T-helper 17 cell (primary cell): ENCODE measurements at places on chromosomes 2 and 18. TPM values are rescaled to one million over a fixed set of nuclear protein-coding genes. Genes with fewer than 3 reads are reported as not detected.

DNA sequence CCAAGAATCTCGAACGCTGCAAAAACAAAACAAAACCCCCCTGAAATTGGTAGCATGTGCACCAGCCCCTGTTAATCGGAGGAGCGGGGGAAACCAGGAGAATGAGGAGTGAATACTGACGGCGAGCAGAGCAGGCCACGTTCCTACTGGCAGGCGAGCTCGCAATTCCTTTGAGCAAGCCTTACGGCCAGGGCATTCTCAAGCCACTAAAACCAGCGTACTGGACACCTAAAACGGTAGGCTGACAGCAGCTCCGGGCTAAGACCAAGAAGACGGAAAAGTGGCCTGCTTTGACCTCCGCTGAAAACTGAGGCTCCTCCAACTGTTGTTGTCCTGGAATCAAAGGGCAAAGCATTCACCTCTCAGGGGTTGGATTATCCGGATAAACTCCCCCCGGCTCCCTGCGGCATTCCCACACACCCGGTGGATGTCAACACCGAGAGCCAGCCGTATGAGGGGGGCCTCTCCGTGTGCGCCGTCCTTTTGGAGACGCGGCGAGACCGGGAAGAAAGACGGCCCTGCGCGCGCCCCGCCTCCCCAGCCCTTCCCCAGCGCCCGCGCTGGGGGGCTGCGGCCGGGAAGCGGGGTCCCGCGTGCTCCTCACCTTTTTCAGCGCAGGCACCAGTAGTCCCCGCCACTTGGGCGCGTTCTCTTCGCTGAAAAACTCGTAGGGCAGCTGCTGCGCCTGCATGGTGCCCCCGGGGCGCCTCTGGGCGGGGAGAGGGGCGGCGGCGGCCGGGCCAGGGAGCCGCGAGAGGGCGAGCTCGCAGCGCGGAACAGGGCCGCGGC, 925 bp downstream of the SOS1 start:
- H3K4me3 ChIP-seq = peak overlapping the region; percentile 95
- peak overlapping the region; percentile 95 for H3K27ac ChIP-seq
- peak; percentile 51 for DNase-seq
- H3K27me3 ChIP-seq = no peaks in the 10 kb centered on the region
- peaks cover 53% of the 10 kb centered on the region for H3K4me1 ChIP-seq
- H3K36me3 ChIP-seq = peaks cover 7% of the 10 kb centered on the region

DNA sequence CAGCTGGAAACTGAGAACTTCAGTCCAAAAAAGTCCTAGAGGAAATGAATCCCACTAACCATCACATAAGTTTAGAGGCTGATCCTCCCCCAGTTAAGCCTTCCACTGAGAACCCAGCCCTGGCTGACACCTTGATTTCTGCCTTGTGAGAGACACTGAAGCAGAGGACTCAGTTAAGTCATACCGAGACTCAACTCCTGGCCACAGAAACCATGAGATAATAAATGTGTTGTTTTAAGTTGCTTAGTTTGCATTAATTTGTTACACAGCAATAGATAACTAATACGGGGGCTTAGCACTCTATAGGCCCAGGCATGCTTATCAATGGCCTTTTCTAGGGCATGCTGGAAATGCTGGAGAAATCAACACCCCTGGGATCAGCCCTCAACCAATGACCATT, 3.4 kb upstream of the ADD2 start:
- DNase-seq = no peak
- no peak overlapping the region for H3K27ac ChIP-seq
- H3K27me3 ChIP-seq = peaks cover 78% of the 10 kb centered on the region
- peaks cover 4% of the 10 kb centered on the region for H3K36me3 ChIP-seq
- H3K4me1 ChIP-seq = peaks cover 12% of the 10 kb centered on the region
- no peak overlapping the region for H3K4me3 ChIP-seq

- no peak overlapping the region for H3K27ac ChIP-seq
- no peaks in the 10 kb centered on the region for H3K27me3 ChIP-seq
- no peak for DNase-seq
- peaks cover 4% of the 10 kb centered on the region for H3K4me1 ChIP-seq
- H3K4me3 ChIP-seq = no peak overlapping the region
Measured at GRCh38 chr18:54877076-54877475, 48.8 kb downstream of the RAB27B start.

DNA sequence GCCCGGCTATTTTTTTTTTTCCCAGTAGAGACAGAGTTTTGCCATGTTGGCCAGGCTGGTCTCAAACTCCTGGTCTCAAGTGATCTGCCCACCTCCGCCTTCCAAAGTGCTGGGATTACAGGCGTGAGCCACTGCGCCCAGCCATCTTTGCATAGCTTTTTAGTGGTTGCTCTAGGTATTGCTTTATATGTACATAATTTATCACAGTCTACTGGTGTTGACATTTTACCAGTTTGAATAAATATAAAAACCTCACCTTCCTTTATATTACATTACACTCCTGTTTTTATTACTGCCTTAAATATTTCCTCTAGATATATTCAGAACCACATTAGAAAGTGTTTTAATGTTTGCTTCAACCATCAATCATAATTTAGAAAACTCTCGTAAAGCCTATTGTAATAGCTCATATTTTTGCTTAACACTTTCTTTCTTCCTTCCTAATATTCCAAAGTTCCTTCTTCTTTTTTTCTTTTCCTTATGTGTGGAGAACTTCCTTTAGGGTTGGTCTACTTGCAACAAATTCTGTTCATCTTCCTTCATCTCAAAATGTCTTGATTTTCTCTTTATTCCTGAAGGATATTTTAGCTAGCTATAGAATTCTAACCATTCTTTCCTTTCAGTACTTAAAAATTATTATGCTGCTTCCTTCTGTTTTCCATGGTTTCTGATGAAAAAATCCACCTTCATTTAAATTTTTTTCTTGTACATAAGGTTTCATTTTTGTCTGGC, 82.2 kb upstream of the DAPL1 start:
- no peak for DNase-seq
- H3K27me3 ChIP-seq = peaks cover 8% of the 10 kb centered on the region
- no peak overlapping the region for H3K4me3 ChIP-seq
- no peak overlapping the region for H3K27ac ChIP-seq

The GFPT1 gene
- total RNA-seq = 15.1 TPM

DNA sequence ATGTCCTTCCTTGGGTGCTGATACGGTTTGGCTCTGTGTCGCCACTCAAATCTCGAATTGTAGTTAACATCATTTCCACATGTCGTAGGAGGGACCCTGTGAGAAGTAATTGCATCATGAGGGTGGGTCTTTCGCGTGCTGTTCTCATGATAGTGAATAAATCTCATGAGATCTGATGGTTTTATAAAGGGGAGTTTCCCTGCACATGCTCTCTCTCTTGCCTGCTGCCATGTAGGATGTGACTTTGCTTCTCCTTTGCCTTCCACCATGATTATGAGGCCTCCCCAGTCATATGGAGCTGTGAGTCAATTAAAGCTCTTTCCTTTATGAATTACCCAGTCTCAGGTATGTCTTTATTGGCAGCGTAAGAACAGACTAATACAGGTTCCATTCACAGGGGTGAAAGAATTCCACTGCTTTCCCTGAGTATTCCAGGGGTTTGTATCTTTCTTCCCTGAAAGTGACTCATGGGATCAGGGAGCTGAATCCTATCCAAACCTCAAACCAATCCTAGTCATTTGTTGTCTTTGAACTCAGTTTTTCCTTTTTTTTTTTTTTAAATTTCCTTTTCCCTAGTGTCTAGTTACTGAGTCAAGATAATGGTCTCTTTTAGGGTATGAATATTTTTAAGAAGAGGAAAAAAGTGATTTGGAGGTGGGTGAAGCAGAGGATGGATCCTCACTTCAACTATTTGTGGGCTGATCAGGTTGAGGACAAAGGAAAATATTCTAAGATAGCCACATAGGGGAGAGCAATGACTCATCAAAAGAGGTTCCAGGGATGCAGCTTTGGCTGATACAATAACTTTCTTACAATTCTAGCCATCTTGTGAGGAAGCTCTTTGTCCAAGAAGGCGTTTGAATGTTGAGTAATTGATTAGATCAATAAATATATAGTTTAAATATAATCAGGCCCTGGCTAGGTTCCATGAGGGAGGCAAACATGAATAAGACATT, 19.5 kb upstream of the KCNE4 start:
- H3K4me3 ChIP-seq = no peak overlapping the region
- DNase-seq = no peak
- no peak overlapping the region for H3K27ac ChIP-seq
- no peaks in the 10 kb centered on the region for H3K36me3 ChIP-seq
- no peaks in the 10 kb centered on the region for H3K4me1 ChIP-seq
- H3K27me3 ChIP-seq = no peaks in the 10 kb centered on the region

- no peaks in the 10 kb centered on the region for H3K36me3 ChIP-seq
- DNase-seq = peak; percentile 19
- H3K27me3 ChIP-seq = peaks cover 60% of the 10 kb centered on the region
- H3K4me3 ChIP-seq = peak within 1 kb of the TSS; percentile 87
Measured at GRCh38 chr2:179264368-179265081, at the start of gene SESTD1. TSS of gene SESTD1 (minus strand) at chr2:179264832. CDS start at chr2:179191841, 72,991 bp downstream.

DNA sequence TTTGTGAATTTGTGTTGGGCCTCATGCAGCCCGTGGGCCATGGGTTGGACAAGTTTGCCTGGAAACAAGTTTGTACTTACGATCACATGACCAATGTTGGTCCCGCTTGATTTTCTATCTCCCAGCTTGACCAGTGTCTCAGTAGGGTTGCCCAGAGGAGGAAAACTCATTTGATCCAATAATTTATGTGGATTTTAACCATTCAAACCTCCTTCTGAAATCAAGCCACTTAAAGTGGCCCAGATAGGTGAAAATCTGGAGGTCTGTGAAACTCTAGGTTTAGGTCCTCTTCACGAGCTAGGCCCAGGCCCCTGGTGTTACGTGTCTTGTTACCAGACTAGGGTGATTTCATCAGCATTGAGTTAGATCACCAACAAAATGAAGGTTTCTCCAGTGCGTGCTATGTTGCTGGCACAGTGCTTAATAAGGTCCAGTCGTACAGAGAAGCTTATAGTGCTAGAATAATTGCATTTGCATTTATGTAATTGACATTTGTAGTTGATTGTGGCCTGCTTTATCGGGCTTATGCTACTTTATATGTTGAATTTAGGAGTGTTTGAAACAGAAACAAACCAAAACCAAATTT, 4.4 kb downstream of the ACTR2 start:
- peaks cover 34% of the 10 kb centered on the region for H3K4me1 ChIP-seq
- H3K27me3 ChIP-seq = no peaks in the 10 kb centered on the region

GRCh38 chr2:207434306-207434705, 95.5 kb upstream of the CREB1 start:
- no peaks in the 10 kb centered on the region for H3K36me3 ChIP-seq
- DNase-seq = no peak
- no peaks in the 10 kb centered on the region for H3K4me1 ChIP-seq
- no peak overlapping the region for H3K4me3 ChIP-seq

GRCh38 chr2:100359576-100359975, 37.3 kb upstream of the LONRF2 start:
- H3K27me3 ChIP-seq = peaks cover 31% of the 10 kb centered on the region
- H3K4me1 ChIP-seq = no peaks in the 10 kb centered on the region
- H3K36me3 ChIP-seq = no peaks in the 10 kb centered on the region
- H3K27ac ChIP-seq = no peak overlapping the region
- DNase-seq = no peak
- no peak overlapping the region for H3K4me3 ChIP-seq

DNA sequence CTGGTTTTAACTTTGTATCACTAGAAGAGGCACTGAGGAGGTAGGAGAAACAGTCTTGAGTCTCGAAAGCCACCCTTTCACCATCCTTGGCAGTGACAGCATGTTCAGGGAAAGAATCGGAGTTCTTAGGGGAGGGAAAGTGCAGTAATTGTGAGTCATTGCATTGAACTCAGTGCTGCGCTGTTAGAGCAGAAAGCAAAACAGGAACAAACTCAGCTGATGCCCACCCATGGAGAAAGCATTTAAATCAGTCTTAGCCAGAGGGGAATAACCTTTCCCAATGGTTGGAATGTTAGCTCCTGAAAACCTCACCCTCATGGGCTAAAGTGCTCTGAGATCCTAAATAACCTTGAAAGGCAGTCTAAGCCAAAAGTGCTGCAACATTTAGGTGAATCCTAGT, 845.6 kb upstream of the CNTNAP5 start:
- no peak for DNase-seq
- H3K4me1 ChIP-seq = no peaks in the 10 kb centered on the region
- no peaks in the 10 kb centered on the region for H3K36me3 ChIP-seq

DNA sequence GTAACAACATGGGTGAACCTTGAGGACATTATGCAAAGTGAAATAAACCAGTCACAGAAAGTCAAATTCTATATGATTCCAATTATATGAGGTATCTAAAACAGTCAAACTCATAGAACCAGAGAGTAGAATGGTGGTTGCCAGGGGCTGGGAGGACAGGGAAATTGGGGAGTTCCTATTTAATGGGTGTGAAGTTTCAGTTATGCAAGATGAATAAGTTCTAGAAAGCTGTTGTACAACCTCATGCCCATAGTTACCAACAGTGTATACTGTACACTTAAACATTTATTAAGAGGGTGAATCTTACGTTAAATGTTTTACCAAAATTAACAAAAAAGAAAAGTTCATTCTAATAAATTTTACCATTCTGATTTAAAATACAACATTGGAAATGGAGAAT, 92.7 kb upstream of the WDSUB1 start:
- H3K4me3 ChIP-seq = no peak overlapping the region
- no peaks in the 10 kb centered on the region for H3K27me3 ChIP-seq
- no peak overlapping the region for H3K27ac ChIP-seq
- no peak for DNase-seq
- no peaks in the 10 kb centered on the region for H3K4me1 ChIP-seq
- peaks cover 8% of the 10 kb centered on the region for H3K36me3 ChIP-seq

The FAM237A gene
- not detected for total RNA-seq

The ALPG gene
- not detected for total RNA-seq

The ACTG2 gene
- not detected for total RNA-seq

The CCDC148 gene
- not detected for total RNA-seq

DNA sequence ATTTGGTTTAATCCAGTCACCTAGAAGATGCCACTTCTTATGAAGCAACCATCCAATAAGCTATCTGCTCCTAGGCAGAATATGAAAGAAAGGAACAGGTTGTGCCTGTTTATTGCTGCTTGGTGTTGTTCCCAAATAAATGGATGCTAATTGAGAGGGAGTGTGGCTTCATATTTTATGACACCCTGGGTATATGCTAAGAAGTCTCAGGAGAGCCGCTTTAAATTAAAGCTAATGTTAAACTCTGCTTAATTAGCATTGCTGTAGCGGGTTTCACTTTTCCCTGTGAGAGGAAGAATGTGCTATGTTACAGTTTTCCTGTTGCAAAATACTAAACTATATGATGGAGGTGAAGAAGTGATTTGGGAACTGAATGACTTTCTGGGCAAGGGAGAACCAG, 48.7 kb upstream of the TANK start:
- DNase-seq = no peak
- H3K4me1 ChIP-seq = peaks cover 4% of the 10 kb centered on the region
- H3K27me3 ChIP-seq = peaks cover 19% of the 10 kb centered on the region
- no peak overlapping the region for H3K4me3 ChIP-seq

GRCh38 chr2:145041706-145042105, 521.8 kb upstream of the ZEB2 start:
- DNase-seq = no peak
- no peak overlapping the region for H3K27ac ChIP-seq
- no peak overlapping the region for H3K4me3 ChIP-seq
- H3K36me3 ChIP-seq = no peaks in the 10 kb centered on the region

DNA sequence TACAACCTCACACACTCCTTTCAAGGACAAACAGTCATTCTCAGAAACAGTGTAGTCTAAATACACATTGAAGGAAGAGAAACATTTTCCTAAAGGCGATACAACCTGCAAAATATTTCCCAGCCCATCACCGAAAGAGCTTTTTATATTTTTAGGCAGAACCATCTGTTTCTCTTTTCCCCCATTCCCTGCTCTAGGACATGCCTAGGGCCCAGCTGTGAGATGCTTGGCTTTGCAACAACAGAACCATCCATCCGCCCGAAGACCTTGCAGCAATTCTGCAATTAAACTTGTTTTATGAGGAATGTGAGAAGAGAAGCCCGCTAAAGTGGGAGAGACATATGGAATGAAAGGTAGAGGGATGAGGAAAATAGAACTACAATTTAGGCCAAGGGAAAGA, 105.6 kb upstream of the RFX8 start:
- H3K27ac ChIP-seq = no peak overlapping the region
- no peak overlapping the region for H3K4me3 ChIP-seq
- H3K36me3 ChIP-seq = peaks cover 2% of the 10 kb centered on the region
- H3K4me1 ChIP-seq = peaks cover 15% of the 10 kb centered on the region
- no peaks in the 10 kb centered on the region for H3K27me3 ChIP-seq
